ENCODE measurements at places on chromosomes 11 and 22.

DNA sequence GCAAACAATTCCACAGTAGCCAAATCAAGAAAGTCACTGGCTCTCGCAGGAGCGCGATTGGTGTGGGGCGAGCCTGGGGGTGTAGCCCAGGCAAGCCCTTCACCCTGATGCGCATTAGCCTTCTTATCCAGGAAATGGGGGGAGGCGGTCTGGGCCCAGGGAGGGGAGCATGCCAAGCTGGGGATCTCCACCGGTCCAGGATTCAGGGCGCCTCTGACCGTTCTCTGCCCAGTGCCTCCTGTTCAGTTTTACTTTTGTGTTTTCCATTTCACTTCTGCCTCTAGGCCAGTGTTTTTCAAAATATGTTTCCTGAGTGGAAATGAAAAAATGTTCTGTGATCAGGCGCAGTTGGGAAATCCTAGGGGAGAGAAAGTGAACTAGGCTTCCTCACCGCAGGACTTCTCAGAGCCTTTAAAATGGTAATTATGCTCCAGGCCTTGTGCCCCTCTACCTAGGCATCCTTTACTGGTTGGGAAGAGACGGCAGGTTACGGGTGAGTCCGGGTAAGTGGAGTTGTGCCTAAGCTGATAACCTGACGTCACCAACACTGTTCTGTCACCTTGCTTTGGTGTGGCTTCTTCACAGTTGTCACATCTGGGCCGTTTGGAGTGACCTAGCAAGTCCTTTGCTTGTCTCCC, 18.4 kb downstream of the LRP5 start:
- no peak for DNase-seq

DNA sequence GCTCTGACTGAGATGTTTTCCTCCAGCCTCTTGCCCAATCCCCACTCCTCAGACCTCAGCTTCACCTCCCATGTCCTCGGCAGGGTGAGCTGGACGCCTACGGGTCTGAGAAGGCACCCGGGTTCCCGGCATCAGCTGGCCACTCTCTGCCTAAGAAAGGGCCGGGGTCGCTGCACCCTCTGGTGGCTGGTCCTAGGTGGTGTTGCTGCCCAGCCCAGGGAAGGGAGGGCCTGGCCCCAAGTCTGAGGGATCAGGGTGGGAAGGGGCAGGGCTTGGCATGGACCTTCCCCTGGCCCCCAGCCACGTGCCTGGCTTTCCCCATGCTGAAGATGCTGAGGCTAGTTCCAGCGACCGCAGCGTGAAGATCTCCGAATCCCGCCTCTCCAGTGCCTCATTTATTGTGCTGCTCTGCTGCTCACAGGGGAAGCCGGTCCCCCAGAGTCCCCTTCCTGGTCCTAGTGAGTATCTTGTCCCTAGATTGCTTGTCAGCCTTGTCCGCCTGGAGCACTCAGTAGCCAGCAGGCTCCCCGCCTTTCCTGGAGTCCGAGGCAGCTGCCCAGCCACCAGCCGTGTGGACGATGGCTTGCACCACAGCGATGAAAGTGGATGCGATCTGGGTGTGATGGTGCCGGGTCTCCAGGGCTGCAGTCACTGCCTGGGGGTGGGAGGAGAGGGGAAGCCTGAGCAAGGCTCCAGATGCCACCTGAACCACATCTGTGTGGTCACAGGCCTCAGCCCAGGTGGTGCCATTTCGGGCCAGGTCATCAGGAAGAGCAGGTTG, 2.9 kb upstream of the GGT5 start:
- DNase-seq: no peak

- no peak for DNase-seq
These were observed 10.9 kb upstream of the TSKU start for GRCh38 chr11:76772100-76772782.

- no peak for DNase-seq
These were observed 32.1 kb upstream of the GNB1L start for GRCh38 chr22:19886605-19887255.

DNA sequence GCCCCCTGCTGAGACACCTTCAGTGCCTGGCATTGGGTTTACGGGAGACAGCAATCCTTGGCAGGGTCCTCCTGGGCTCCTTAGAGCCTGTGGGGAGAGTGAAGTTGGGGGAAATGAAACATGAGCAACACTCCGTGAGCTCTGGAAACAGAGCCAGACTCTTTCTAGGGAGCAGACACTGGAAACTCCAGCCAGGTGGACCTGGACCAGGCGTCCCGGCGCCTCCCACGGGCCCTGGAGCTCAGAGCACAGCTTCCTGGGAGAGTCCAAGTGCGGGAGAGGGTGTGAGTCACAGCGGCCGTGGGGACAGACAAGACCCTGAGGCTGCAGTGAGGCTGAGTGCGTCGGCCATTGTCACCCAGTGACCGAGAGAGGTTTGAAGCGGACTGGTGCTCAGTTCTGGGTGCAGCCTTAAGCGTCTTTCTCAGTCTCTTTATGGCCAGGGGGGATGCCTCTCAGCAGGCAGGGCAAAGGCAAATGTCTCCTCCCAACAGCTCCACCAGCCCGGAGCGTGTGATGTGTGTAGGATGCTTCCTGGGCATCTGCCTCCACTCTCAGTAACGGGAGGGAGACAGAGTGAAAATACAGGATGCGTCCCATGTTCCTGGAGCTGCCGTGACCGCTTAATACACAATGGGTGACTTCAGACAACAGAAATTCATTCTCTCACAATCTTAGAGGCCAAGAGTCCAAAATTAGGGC, 399.2 kb downstream of the SHANK2 start:
- DNase-seq: no peak

DNA sequence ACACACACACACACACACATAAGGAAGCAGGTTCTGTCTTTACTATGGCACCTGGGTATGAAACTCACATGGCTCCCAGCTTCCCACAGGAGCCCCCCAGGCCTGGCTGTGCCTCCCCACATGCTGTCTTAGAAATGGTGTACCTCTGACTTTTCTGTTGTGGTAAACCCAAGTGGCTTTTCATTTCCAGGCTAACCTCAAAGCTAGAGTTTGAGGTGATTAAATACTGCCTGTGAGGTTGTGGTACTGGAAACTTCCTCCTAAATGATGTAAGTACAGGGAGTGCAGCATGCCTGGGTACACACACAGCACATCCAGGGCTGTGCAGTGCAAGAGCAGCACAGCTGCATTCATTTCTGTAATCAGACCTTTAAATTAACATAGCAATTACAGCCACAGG, 34.4 kb downstream of the ME3 start:
- DNase-seq: no peak

- DNase-seq: no peak
These were observed 1078.0 kb downstream of the NTM start for GRCh38 chr11:132448334-132448995.

DNA sequence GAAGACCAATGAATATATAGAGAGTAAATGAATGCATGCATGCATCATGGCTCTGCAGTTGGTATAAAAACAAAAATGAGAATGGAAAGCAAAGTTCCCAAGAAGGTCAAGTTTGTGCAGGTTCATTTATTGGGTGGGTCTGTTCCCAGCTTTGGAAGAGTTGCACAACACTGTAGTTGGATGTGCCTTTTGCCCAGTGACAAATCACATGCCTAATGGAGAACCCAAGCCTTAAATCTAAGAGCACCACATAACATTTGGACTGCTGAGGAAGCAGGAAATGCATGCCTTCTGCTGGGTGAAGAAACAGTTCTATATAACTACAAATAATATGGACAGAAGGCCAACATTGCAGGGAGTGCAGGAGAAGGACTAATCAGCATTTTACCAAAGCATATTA, 30.6 kb downstream of the PRCP start:
- DNase-seq: no peak

DNA sequence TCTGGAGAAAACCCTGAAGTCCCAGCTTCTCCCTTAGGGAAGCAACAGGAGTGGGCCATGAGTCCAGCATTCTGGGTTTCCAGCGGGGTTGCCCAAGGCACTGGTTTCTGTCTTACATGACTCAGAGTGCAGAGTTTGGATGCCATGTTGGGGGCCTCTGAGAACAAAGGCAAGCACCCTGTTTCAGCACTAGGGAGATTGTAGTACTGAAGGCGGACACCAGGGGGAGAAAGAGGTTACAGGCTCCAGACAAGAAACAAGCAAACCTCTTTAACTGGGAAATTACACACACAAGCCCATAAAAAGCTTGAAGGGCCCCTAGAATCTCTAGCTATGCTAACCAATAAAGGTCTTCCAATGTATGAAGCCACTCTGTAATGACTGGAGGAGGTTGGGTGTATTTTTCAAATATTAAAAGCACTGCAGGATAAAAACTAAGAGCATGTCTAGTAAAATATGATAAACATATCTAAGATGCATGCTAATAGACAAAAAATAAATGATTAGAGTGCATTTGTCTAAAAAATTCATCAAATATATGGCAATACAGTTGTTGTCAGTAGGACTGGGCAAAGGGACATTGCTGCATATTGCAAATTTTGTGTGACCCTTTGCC, 7.1 kb downstream of the MS4A6E start:
- peak; percentile 11 for DNase-seq

DNA sequence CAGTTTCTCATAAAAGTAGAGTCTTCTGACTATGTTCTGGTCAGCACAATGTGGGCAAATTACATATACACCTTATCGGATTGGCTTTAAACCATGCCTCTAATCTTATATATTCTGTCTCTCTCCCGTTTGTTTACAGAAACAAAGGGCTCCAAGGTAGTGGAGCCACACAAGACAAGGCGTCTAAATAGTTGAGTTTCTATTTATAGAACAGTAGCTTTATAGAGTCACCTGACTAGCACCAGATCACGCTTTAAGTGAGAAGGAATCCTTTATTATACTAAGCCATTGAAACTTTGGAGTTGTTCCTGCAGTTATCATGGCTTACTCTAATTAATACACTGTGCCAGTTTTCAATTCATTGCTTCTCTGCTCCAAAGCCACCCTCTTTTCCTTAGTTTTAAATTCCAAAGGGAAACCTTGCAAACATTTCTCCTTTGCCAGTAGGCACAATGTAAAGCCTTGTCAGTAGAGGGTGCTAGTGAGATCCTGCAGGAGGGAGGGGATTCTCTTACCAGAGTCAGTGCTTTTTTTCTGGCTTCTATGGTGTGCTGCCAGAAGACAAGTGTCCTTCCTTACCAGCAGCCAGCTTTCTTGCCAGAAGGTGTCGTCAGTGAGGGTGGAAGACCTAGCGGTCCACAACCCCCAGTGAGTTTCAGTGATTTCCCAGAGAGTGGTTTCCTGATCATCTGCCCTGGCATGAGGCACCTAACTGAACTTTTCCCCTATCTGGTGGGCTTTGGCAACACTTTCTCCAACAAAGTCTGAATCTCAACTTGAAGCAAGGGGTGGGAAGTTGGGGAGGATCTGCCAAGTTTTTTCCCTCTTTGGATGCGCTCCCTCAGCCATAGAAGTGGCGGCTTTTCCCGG, 71.7 kb downstream of the RAB38 start:
- no peak for DNase-seq

GRCh38 chr11:95156916-95157541, 67.4 kb downstream of the ENDOD1 start:
- DNase-seq: no peak

Measured in stimulated activated CD8-positive, alpha-beta memory T cell treated with anti-CD3 and anti-CD28 coated beads, Interleukin-7, amount 100 ng/mL, for 1 hour (primary cell).